ENCODE measurements at places on chromosomes 4 and X.

DNA sequence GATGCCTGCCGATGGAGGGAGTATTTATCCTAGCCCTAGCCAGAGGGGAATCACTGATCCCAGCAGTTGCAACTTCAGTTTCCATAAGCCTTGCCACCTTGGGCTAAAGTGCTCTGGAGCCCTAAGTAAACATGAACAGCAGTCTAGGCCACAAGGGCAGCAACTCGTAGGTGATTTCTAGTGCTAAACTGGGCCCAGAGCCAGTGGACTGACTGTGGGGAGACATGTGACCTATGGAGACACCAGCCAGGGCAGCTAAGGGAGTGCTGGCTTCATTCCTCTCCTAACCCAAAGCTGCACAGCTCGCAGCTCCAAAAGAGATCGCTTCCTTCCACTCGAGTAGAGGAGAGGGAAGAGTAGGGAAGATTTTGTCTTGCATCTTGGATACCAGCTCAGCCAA lies 120.8 kb upstream of the MAGEA10 start:
- DNase-seq, result no peak

- no peak for DNase-seq
These were observed 69.5 kb downstream of the DHX15 start for GRCh38 chr4:24514808-24515207.

DNA sequence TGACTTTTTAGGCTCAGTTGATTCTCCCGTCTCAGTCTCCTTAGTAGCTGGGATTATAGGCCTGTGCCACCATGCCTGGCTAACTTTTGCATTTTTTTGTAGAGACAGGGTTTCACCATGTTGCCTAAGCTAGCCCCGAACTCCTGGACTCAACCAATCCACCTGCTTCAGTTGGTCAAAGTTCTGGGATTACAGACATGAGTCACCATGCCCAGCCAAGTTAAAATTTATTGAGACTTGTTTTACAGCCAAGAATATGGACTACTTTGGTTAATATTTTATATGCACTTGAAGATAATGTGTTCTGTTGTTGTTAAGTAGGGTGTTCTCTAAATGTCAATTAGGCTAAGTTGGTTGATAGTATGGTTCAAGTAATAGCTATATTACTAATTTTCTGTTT lies 58.7 kb downstream of the CYTL1 start:
- no peak for DNase-seq

DNA sequence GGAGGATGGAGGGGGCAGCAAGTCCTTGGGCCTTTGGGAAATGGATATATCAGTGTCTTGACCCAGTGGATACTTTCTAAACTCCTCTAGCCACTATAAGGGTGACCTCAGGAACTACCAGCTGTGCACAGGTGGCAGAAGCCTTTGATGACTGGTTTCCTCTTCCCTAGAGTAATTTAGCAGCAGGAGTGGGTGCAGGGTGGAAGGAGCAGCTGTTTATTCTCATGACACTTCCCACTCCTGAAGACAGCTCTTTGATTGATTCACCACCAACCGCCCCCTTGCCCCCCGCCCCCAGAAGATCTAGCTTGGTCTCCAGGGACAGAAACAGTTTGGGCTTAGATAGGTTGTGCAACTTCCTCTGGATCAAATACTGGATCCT lies 63.0 kb downstream of the GPC3 start:
- no peak for DNase-seq

- DNase-seq, result no peak
These were observed 216.8 kb downstream of the ANTXR2 start for GRCh38 chr4:79856196-79856595.

DNA sequence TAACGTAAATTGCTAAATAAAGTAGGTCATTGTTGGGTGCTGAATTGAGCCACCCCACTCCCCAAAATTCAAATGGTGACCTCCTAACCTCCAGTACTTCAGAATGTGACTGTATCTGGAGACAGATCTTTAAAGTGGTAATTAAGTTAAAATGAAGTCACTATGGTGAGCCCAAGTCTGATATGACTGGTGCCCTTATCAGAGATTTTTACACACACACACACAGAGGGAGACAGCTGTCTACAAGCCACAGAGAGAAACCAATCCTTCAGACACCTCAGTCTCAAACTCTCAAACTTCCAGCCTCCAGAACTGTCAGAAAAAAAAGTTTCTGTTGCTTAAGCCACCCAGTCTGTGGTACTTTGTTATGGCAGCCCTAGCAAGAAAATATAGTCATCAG lies 879.2 kb upstream of the INTU start:
- DNase-seq, result no peak

DNA sequence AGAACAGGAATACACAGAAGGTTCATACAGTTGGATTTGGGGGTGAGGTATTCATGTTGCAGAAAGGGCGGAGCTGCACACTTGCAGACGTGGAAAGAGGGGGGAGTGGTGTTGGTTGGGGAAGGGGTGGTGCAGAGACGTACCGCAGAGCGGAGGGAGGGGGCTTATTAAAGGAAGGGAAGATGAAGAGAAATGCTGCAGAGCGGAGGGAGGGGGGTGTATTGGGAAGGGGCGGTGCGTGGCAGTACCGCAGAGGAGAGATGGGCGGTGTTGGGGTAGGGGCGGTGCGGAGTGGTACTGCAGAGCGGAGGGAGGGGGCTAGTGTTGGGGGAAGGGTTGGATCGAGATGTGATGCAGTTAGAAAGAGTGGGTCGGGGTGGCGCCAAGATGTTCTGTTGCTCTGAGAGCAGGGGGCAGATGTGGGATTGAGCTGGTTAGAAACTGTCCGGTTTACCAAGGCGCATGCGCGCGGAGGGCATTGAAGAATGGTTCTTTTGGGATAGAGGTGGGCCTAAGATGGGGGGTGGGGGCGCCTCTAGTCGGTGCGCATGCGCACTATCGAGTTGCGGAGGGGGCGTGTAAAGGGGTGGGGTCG lies 900 bp downstream of the TRO start:
- DNase-seq, result peak; percentile 43

- no peak for DNase-seq
These were observed 8.8 kb upstream of the GRPR start for GRCh38 chrX:16114611-16115010.

GRCh38 chr4:100165809-100166208 lies 24.5 kb downstream of the DDIT4L start:
- no peak for DNase-seq

GRCh38 chr4:156773648-156774357 lies 197.8 kb downstream of the PDGFC start:
- no peak for DNase-seq

- DNase-seq, result no peak
These were observed 9.6 kb downstream of the AFP start for GRCh38 chr4:73445383-73446335.

- DNase-seq, result no peak
These were observed 270.3 kb downstream of the DTHD1 start for GRCh38 chr4:36551697-36552214.

DNA sequence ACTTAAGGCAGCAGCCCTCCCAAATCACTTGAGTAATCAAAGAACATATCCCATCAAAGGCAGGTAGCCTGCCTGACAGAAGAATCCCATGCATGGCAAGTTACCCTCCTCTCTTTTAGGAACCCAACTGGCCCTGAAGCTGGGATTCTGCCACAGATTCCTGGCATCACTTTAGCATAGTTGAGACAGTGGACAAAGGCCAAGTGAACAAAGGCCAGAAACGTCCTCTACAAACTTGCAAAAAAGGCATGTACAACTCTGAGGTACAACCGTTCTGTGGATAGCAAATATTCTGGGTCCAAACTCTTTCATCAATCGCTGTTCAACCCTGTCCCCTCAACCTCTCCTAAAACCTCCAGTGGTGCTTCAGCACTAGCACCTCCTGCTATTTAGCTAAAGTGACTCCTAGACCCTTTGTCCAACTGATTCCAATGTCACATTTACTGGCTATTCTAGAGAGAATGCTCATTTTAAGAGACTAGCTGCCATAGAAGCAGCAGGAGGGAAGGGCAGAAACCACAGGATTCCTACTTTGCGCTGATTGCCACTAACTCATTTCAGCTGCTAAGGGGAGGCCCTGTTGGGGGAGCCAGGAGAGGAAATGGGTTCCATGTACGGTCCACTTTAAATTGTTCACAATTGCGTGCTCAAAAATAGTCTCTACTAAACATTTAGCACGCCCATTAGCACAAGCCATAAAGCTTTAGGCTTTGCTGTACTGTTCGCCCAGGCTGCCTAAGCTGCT lies 105.9 kb downstream of the SHROOM4 start:
- no peak for DNase-seq

DNA sequence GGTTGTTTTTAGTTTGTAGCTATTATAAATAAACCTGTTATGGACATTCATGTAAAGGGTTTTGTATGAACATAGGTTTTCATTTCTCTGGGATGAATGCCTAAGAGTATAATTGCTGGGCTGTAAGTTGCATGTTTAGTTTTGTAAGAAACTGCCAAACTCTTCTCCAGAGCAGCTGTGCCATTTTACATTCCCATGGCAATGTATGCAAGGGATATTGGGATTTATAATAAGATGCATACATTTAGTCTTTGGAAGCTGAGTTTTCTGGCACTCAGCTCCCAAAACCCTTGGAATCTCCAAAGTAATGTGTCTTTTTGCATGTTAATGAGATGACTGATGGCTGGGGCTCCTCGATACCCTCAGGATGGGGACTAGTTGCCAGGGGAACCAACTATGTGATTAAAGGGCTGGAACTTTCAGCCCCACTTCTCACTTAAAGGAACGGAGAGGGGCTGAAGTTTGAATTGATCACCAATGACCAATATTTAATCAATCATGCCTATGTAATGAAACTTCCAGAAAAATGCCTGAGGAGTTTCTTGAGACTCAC lies 44.0 kb downstream of the SERTM2 start:
- no peak for DNase-seq

- DNase-seq, result no peak
These were observed 36.1 kb downstream of the EVC start for GRCh38 chr4:5746829-5747737.

- DNase-seq, result no peak
These were observed 8.1 kb downstream of the COQ2 start for GRCh38 chr4:83276299-83277040.

- no peak for DNase-seq
These were observed 446.9 kb downstream of the TMA16 start for GRCh38 chr4:163941221-163941905.

- no peak for DNase-seq
These were observed 1020.9 kb upstream of the INTU start for GRCh38 chr4:126611900-126612299.

DNA sequence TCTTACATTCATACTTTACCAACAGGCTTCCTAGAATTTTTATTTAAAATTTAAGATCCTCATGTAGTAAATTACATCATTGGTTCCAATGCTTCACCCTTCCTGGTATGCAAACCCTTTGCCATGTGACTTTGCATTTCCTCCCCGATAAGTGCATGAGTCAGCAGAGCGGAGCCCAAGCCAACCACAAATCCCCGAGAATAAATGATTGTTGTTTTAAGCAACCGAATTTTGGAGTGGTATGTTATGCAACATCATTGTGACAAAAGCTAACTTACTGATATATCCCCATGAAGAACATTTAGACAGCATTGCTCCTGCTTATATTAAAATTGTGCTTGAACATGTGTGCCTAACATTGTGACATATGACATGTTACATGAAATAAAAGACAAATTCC lies 199.4 kb upstream of the DDX53 start:
- DNase-seq, result peak; percentile 16

- no peak for DNase-seq
These were observed 64.5 kb downstream of the MCUB start for GRCh38 chr4:109624536-109624935.

GRCh38 chrX:72308209-72308565 lies 2.5 kb upstream of the CITED1 start:
- no peak for DNase-seq

DNA sequence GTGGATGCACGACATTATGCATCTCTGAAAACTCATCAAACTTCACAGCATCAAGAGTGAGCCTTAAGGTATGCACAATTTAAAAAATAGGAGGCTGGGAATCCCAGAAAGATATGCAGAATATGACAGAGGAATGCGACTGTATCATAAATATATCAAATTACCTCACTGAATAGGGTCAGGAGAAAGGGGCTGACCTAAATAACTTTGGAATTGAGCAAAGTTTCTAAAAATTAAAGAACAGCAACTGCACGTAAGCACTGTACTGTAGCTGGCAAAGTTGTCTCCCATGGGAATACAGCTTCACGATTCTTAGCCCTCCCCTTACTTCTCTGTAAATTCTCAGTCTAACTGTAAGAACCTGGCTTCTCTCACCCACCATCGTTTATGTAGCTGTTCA lies 397.4 kb upstream of the ZFP42 start:
- no peak for DNase-seq

DNA sequence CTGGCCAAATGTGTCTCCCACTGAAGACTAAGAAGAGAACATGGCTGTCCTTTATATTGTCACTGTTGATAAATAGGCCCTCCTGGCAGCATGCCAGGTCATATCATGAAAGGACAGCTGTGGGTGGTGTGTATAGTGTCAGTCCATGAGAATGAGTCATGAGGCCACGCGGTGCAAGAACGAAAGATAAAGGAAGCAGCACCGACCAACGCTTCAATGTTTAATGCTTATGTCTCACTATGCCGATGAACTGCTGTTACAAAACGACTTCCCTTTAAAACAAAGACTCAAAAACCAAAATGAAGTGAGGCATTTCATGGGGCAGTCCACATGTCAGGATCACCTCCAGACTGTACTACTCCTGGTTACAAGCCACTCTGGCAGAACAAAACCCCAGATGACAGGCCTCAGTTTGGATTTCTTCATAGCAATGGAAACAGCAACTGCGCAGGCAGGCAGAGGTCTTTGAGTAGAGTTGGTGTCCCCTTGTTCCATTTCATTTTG lies 5.2 kb upstream of the TCEANC start:
- DNase-seq, result no peak

GRCh38 chrX:9635803-9636202 lies 129.8 kb downstream of the GPR143 start:
- no peak for DNase-seq

GRCh38 chr4:90105274-90105673 lies 21.9 kb upstream of the CCSER1 start:
- DNase-seq, result no peak

DNA sequence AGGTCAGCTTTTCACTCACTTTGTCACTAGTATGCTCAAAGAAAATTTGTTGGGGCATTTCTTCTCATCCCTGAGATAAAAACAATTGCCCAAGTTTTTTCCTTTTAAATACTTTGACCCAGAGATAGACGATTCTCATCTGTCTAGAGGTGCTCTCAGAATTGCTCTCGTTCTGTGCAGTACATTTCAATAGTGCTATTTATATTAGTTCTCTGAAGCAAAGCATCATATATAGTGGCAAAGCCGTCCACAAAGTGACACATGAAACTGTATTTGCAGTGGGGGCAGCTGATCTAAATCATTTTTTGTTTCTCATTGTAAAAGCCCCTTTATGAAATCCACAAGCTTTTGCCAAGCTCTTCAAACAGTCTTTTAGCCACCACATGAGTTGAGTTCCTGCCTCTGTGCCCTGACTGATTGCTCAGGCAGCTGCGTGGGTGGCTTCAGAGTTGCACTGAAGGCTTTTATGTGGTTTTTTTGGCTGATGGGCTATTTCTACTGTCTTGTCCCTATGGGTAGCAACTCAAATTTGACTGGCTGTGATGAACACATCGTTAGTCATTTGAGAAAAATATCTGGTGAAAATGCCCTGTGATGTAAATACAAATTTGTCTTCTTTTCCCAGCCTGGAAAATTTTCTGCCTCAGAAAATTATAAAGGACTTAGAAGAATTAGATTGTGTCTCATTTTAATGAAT lies 119.1 kb upstream of the OTUD4 start:
- no peak for DNase-seq
